ENCODE measurements at places on chromosomes 5 and 9. TPM values are rescaled to one million over a fixed set of nuclear protein-coding genes. Genes with fewer than 3 reads are reported as not detected.

Gene SOX30
- 1.8 TPM for total RNA-seq

Gene DNAJA1
- 47.7 TPM for total RNA-seq

Gene LAMC3
- 1.6 TPM for total RNA-seq

Gene TMEM215
- not detected for total RNA-seq

Gene FOXD4L4
- total RNA-seq: 0.67 TPM

Gene UNC5A
- not detected for total RNA-seq

Gene NAIF1
- 26.1 TPM for total RNA-seq

Gene C5orf58
- not detected for total RNA-seq

Gene DIRAS2
- 2.2 TPM for total RNA-seq

Gene ANKRD34B
- not detected for total RNA-seq

Gene MEIKIN
- total RNA-seq: not detected

Gene TICAM2
- not detected for total RNA-seq
